ENCODE measurements at places on chromosomes 4 and X.
A peak's percentile ranks its signal among the peaks of the same experiment; 100 is the strongest.

DNA sequence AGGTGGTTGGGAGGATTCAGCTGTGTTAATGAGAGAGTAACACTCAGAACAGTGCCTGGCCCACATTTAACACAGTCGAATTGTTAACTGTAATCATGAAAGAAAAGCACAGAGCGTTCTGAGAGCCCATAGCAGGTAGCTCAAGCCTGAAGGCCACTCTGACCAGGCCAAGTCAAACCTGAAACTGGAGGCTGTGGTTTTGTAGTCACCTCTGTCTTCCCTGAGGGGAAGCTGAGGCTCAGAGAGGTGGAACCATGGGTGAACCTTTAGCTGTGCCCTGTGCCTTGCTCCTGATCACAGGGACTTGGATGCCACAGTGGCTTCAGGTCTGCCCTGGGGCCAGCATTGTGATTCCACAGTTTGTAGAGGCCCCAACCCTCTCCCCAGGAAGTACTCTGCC, 16.6 kb upstream of the UBA1 start:
- DNase-seq: no peak

DNA sequence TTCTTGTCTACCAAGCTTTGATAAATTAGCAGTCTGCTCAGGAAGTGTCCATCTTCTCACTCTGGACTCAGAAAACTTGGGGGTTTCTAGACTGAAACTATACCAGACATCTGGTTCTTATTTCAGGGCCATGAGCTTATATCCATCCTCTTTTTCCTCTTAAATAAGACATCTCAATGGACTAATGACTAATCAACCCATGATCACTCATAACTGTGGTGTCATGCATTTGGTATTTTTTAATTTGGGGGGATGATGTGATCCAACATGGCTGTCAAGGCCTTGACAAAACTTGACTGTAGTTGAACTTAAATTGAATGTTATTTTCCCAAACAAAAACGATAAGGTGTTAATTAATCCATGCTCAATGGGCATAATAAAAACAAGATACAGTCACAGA, 87.8 kb downstream of the GPRASP3 start:
- no peak for DNase-seq

GRCh38 chr4:5918331-5918985, 25.6 kb upstream of the CRMP1 start:
- DNase-seq: no peak

- peak; percentile 71 for DNase-seq
Measured at GRCh38 chr4:173257732-173258717, 76.1 kb downstream of the HMGB2 start.

GRCh38 chr4:182903013-182903412, 14.2 kb downstream of the DCTD start:
- DNase-seq: no peak

DNA sequence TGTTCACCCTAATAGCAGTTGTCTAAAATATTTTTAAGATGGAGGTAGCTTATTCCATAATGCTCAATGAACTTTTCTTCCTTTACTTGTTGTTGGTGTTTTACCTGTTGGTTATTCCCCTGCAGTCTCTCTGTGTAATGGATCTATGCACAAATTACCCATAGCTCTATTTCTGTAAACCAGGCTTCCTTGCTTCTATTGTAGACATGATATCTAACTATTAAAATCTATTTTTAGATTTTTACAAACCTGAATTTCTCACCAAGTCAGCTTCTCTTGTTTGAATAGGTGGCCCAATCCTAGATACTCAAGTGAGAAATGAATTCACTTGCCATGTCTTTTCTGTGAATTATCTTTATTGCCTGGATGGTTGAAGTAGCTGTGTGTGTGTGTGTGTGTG, 24.8 kb downstream of the BMP2K start:
- DNase-seq: no peak

GRCh38 chr4:155120536-155120935, 87.9 kb upstream of the NPY2R start:
- DNase-seq: no peak

DNA sequence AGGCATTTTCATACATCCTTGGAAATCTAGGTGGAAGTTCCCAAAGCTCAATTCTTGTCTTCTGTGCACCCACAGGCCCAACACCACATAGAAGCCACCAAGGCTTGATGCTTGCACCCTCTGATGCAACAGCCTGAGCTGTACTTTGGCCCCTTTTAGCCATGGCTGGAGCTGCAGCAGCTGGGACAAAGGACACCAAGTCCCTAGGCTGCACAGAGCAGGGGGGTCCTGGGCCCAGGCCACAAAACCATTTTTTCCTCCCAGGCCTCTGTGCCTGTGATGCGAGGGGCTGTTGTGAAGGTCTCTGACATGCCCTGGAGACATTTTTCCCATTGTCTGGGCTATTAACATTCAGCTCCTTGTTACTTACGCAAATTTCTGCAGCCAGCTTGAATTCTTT, 124.0 kb upstream of the S100G start:
- no peak for DNase-seq

DNA sequence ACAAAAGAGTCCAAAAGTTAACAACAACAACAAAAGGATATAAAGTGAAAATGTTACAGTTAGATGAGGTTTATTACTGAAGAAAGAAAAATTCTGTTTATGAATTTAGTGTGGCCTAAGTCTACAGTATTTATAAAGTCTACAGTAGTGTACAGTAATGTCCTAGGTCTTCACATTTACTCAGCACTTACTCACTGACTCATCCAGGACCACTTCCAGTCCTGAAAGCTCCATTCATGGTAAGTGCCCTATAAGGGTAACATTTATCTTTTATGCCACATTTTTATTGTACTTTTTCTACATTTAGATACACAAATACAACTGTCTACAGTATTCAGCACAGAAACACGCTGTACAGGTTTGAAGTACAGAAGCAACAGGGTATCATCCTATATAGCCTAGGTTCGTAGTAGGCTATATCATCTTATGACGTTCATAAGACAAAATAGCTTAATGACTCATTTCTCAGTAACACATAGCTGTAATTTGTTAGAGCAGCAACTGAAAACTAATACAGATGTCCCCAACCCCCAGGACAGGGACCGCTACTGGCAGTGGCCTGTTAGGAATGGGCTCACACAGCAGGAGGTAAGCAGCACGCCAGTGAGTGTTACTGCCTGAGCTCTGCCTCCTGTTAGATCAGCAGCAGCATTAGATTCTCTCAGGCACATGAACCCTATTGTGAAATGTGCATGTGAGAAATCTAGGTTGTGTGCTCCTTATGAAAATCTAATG, 61.3 kb downstream of the CENPC start:
- DNase-seq: no peak

DNA sequence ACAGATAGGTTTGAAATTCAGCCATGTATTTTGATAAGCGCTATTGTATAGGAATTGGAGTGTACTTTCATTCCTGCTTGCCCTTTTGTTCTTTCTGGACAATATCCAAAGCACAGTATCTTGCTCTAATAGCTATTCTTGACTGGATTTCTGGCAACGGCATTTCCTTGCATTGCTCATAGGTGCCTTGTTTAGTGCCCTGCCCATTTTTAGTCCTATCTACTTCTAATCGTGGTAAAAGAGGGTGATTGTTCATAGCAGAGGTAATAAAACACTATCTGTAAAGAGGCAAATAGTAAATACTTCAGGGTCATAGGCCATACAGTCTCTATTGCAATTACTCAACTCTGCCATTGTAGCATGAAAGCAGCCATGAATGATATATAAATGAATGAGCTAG, 155.9 kb downstream of the IL1RAPL2 start:
- DNase-seq: no peak

GRCh38 chrX:31099536-31100090, 27.8 kb upstream of the FTHL17 start:
- peak; percentile 53 for DNase-seq

GRCh38 chrX:133495464-133496391, 80.4 kb upstream of the GPC4 start:
- DNase-seq: no peak

GRCh38 chr4:186486172-186486571, 69.2 kb downstream of the MTNR1A start:
- DNase-seq: no peak

- DNase-seq: no peak
Measured at GRCh38 chrX:112512509-112512908, 167.2 kb downstream of the LHFPL1 start.

GRCh38 chr4:111635646-111636045, 509.6 kb upstream of the FAM241A start:
- no peak for DNase-seq

- DNase-seq: peak; percentile 4
Measured at GRCh38 chr4:140568507-140569306, at the start of gene UCP1. TSS of gene UCP1 (minus strand) at chr4:140568961. CDS start at chr4:140568729, 232 bp downstream.

DNA sequence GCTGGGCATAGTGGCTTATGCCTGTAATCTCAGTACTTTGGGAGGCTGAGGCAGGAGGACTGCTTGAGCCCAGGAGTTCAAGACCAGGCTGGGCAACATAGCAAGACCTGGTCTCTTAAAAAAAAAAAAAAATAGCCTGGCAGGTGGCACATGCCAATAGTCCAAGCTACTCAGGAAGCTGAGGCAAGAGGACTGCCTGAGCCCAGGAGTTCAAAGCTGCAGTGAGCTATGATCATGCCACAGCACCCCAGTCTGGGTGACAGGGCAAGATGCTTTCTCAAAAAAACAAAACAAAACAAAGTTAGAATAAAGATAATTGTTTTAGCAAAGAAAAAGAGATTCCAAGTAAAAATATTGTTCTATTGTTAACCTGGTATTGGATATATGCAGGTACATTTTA, 75.0 kb downstream of the LRBA start:
- no peak for DNase-seq

- DNase-seq: no peak
Measured at GRCh38 chr4:184166736-184167135, 50.9 kb downstream of the ENPP6 start.

- no peak for DNase-seq
Measured at GRCh38 chr4:134200811-134201215, 776 bp downstream of the PABPC4L start.

GRCh38 chr4:73662709-73663546, 42.7 kb upstream of the RASSF6 start:
- DNase-seq: no peak

DNA sequence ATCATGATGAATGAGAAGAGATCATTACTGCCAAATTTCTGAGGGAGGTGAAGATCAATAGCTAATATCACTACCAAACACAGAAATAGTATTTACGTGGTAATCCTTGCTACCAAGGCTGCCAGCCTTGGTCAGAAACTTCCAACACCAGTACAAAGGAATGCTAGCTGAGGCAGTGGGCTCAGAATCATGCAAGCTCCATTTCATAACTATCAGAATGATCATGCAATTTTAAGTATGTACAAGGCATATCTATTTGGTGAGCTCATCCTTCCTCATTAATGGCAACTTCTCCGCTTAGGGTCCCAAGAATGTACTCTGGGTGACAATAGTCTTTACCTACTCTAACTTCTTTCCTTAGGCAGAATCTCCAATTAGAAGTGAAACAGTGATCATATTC, 135.0 kb downstream of the GPC3 start:
- no peak for DNase-seq

DNA sequence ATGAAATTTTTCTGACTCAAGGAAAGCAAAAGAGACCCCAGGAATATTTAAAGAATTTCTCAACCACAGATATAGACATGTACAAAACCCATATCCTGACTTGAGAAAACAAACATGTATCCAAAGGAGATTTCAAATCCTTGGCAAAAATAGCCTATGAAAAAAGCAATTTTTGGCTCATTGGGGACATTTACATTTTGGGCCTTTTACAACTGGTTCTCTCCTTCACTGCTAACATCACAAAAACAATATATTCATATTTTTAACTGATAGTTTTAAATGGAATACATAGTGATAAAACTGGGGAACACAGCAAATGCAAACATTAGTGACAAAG, 65.0 kb downstream of the SH3RF1 start:
- DNase-seq: no peak

GRCh38 chr4:90209922-90210321, 82.7 kb downstream of the CCSER1 start:
- no peak for DNase-seq

GRCh38 chr4:137623013-137623412, 90.7 kb upstream of the PCDH18 start:
- no peak for DNase-seq

- DNase-seq: no peak
Measured at GRCh38 chr4:164997941-164998340, 20.5 kb upstream of the TRIM61 start.

DNA sequence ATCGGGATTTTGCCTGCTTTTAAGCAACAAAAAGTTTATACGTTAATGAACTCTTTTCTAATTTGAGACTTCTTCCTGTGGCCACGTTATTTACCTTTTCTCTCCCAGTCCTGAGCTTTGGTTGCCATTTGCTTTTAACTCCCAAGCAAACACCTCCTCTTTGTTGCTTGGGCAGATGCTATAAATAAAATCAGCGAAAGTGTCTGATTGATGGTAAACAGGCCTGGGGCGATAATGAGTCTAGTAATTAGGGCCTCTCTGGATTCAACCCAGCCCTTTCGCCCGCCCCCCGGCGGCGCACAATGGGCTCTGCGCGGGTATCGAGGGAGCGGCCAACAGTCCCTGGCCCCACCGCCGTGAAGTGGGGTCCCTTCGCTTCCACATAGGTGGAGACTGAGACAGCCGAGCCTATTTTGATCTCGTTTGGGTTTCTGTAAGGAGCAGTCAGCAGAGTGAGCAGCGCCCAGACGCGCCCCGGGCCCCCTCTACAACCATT, 790 bp downstream of the CLGN start:
- peak; percentile 11 for DNase-seq

DNA sequence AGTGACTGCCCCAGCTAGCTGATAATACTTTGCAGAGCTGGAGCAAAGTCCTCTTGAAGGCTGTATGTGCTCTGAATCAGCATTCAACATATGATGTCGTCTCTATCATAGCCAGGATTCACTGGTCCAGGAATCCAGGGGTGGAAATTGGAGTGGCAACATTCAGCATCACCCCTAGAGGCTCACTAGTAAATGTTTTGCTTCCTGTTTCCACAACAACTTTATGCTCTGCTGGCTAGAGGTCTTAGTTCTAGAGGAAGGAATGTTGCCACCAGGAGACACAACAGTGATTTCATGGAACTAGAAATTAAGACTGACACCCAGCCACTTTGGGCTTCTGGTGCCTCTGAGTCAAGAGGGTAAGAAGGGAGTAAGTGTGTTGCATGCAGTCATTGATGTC, 11.3 kb downstream of the MAGEA1 start:
- no peak for DNase-seq

Measured in activated CD4-positive, alpha-beta T cell treated with anti-CD3 and anti-CD28 coated beads for 48 hours (primary cell).